Left colon (tissue), 2 donors: ENCODE measurements at places on chromosomes 16 and 17. TPM values are rescaled to one million over a fixed set of nuclear protein-coding genes. Genes with fewer than 3 reads are reported as not detected.

DNA sequence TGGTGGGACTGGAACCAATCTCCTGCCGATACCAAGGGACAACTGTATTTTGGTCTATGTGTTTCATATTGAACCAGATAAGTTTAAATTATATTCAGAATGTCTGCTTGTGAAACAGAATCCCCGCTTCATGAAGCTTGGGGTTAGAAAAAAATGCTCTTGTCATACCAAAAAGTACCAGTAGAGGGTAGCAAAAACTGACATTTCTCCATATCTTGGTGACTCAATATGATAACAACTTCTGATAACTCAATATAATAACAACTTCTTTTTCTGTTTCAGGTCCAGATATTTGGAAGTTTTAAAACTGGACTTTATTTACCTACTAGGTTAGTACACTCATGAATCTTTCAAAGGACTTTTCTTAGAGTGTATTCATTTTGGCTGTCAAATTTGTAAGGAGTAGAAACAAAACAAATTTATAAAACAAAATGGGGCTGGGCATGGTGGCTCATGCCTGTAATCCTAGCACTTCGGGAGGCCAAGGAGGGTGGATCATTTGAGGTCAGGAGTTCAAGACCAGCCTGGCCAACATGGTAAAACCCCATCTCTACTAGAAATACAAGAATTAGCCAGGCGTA is 52.3 kb upstream of the ADCY7 start:
- DNase-seq: no peak

DNA sequence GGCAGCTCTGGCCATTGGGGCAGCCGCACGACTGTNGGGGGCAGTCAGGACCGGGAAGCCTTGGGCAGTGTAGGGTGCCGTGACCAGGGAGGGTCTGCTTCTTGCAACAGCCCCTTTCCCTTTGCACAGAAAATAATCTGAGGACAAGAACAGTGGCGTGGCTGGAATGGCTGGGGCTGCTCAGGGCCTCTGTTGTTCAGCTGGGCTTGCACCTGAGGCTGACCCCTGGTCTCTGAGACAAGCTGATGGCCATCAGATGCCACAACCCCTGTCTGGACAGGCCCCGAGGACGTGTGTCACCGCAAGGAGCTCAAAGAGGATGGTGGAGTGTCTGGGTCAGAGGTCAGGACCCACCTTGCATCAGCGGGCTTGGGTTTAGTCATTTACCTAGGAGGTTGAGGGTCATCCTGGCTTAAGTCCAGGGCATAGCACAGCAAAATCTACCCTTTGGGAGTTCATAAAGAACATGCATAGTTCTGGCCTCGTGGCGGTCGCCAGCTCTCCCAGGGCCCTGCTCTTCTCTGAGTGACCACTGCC is 46.9 kb downstream of the METRNL start:
- no peak for DNase-seq

GRCh38 chr16:50685462-50686063 is 4.5 kb upstream of the SNX20 start:
- DNase-seq: no peak

DNA sequence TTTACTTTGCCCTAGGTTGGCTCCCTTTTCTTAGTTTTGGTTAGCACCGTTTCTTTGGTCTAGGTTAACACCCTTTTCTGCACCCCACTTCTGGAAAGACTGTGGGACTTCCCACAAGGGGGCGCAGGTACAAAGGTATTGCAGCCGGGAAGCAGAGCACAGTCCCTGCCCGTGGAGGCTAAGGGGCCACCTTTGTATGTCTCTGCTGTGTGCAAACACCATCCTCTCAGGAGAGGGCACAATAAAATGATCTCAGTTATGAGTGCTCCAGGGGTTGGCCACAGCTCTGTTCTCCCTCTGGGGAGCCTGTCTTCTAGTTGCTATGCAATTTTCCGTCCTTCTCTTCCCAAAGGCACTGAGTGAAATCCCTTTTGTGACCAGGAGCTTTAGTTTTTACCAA is 28.4 kb upstream of the TMC5 start:
- peak; percentile 82 for DNase-seq

Gene NPIPA3
- 2.5 TPM for total RNA-seq

Gene TBC1D3K
- not detected for total RNA-seq

Gene C17orf67
- total RNA-seq: 2.0 TPM

DNA sequence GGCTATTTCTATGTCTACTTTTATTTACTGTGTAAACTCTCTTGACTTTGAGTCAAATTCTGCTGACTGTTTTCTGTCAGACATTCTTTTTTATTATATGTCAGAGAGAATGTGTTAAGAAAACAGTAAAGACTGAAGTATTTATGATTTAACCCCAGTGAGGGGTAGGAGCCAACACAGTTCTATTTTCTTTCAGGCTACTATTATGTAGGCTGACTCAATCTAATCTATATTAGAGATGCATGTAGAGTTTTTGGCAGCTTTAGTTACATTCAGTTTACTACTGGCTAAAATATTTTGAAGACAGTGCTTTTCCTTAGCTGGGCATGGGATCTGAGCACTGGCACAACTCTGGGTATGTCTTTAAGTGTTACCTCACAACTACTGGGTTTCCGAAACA is 1108.0 kb downstream of the CDH11 start:
- DNase-seq: no peak

- DNase-seq: no peak
Measured at GRCh38 chr17:38554430-38555350, 51.1 kb downstream of the SRCIN1 start.

Gene TNP2
- not detected for total RNA-seq

Gene CHST6
- 4.0 TPM for total RNA-seq

- no peak for DNase-seq
Measured at GRCh38 chr16:53817117-53817755, 113.3 kb downstream of the FTO start.

GRCh38 chr17:81090361-81091136 is 55.6 kb downstream of the BAIAP2 start:
- DNase-seq: peak; percentile 72

DNA sequence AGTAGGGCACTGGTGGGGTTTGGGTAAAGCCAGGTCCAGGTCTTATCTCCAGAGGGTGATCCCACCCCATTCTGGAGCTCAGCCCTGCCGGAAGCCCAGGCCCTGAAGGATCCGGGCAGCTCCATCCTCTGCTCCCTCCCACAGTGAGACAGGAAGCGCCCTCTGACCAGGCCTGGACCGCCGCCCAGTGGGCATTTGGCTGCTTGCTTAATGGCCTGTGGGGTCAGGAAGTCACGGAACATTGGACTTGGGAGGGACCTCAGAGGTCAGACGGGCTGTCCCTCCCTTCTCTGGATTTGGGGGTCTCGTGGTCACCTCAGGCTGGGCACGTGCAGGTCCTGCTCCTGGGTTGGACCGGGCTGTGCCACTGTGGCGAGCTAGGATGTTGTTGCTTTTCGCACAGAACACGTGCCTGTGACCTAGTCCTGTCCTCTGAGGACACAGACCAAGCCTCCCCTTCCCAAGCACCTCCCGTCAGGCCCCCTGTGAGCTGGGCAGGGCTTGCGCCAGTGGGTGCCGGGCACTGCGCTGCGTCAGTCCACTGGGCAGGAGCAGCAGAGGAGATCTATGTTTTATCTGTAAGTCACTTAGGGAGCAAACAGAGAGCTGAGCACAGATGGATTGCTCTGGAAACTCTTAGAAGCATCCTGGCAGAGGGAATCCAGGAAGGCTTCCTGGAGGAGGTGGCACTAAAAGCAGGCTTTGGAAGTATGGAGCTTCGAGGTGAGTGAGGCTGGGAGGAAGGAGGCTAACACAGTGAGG is 49.4 kb upstream of the GSE1 start:
- peak; percentile 87 for DNase-seq

Gene OR4D1
- total RNA-seq: not detected

- no peak for DNase-seq
Measured at GRCh38 chr16:86541560-86541959, 13.5 kb downstream of the MTHFSD start.

- no peak for DNase-seq
Measured at GRCh38 chr16:53220585-53220984, 165.8 kb downstream of the CHD9 start.

DNA sequence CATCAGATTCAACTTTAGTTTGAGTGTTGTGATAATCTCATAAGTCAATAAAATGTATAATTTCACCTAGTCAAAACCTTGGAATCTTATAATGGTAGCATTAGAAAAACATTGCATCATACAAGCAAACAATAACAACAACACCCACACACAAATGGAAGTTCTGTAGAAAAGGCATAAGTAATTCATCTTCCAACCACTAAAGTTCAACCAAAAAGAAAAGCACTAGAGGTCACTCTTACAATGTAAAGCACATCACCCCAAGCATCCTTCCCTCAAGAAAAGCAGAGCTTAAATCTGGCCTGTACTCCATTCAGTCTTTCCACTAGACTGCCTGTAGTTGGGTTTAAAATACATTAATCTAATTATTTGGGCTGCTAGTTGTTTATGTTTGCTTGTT is 1.8 kb downstream of the CNTNAP4 start:
- no peak for DNase-seq

DNA sequence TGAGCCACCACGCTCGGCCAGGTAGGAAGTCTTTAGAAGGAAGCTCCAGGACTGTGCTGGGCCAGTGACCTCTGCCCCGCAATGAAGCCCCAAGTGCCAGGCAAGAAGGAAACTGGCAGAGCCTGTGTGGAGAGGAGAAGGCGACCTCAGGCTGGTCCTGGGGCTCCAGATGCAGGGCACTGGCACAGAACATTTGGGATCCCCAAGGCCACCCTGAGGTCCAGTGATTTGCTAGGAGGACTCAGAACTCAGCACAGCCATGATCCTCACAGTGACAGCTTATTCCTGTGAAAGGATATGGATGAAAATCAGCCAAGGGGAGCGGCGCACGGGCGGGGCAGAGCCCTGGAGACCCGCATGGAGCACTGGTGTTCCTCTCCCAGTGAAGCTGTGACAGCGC is 24.1 kb downstream of the MGAT5B start:
- DNase-seq: no peak

GRCh38 chr16:9429646-9430330 is 338.3 kb downstream of the HAPSTR1 start:
- DNase-seq: no peak

DNA sequence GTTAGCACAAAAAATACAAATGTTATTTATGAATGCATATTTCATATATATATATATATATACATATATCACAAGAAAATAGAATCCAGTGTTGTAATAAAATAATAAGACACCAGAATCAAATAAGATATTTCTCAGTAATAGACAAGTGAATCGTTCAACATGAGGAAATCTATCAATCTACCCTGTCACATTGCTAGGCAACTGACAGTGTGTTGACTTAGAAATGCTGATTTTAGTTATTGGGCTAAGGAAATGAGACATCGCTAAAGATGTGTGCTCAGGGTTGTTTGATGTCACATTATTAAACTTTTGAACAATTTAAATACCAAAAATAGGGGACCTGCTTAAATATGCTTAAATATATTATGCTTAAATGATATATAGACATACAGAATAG is 49.9 kb upstream of the DNAH9 start:
- DNase-seq: no peak

GRCh38 chr17:10809605-10810004 is 5.7 kb upstream of the TMEM238L start:
- no peak for DNase-seq

DNA sequence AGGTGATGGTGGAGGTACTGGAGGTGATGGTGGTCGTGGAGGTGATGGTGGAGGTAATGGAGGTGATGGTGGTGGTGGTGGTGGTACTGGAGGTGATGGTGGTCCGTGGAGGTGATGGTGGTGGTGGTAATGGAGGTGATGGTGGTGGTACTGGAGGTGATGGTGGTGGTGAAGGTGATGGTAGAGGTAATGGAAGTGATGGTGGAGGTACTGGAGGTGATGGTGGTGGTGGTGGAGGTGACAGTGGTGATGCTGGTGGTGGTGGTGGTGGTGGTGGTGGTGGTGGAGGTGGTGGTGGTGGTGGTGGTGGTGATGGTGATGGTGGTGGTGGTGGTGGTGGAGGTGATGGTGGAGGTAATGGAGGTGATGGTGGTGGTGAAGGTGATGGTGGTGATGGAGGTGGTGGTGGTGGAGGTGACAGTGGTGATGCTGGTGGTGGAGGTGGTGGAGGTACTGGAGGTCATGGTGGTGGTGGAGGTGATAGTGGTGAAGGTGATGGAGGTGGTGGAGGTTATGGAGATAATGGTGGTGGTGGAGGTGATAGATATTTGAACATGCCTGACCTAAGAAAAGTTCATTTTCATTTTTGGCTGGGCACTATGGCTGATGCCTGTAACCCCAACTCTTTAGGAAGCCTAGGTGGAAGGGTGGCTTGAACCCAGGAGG is 55.0 kb downstream of the RNF213 start:
- no peak for DNase-seq

DNA sequence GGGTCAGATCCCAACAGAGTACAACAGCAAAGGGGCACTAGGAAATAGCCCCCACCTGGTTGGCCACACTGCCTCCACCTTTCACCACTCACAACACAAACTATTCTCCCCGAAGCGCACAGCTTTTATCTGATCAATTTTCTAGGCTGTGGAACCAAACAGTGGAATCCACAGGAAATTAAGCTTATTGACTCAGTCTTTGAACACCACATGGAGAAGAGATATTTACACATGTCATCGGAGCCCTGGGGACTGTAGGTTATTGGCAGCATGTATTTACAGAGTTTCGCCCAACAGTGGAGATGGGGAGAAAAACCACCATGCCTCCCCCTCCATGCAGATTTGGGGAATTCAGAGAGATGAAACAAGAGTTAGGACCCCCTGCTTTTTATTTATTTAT is 154.8 kb downstream of the XYLT1 start:
- DNase-seq: no peak

Gene HSD17B2
- total RNA-seq: 181 TPM

- no peak for DNase-seq
Measured at GRCh38 chr17:13272296-13272695, 254.5 kb upstream of the ELAC2 start.

Gene DBF4B
- total RNA-seq: 5.2 TPM

Gene ZPBP2
- not detected for total RNA-seq

- DNase-seq: no peak
Measured at GRCh38 chr16:87963400-87963799, 12.2 kb downstream of the BANP start.

DNA sequence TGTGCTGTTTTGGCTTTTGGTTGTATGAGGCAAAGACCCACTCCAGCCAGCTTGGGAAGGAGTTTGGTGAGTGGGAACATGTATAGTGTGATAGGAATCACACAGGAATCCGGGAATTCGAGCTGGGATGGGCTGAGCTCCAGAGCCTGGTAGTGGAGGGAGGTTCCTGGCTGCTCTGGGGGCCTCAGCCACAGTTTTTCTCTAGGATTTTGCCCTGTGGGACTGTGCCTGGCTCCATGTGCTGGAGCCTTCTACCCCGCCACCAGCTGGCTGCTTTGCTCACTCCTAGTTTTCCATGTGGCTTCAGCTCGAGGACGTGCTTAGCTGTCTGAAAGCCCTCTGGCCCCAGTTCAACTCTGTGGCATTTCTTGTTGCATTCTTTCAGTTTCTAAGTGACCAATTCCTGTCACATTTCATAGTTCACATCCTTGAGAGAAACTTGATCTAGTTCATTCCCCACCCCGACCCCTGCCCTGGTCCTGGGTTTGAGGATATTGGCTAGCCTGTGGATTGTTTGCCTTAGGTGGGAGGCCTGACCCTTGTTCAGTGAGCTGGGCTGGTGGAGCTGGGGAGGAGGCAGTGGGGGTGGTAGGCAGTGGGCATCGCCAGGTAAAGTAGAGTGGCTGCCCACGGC is 5.0 kb downstream of the SEC14L1 start:
- DNase-seq: peak; percentile 67
